ENCODE measurements at places on chromosomes 2 and 18.

DNA sequence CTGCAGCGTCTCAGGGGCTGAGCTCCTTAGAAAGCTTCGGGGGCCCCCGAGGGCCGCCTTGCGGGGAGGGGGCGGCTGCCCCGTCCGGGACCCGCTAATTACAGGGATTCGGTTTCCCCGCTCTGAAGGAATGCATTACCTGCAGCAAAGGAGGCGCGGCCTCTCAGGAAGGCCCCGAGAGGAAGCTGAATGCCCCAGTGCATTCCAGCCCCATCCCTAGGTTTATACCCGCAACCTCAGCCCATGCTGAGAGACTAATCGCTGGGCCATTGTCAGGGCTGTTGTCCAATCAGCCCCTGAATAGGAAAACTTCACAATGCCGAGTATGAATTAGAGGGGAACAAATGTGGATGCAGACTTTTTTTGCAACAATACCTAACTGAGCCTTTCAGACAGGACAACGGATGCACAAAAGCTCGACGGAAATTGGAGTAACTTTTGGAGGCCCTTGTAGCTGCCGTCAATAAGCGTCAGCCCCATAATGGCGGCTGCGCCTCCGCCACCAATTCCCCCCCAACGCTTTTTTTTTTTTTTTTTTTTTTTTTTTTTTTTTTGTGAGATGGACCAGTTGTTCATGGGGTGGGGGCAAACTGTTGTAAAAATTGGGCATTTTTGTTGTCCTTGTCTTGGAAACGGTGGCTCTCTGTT, 138.6 kb upstream of the SIX3 start:
- no peak for DNase-seq

GRCh38 chr2:9001229-9001628, 2.3 kb downstream of the MBOAT2 start:
- no peak for DNase-seq

GRCh38 chr2:200369886-200370285, 63.4 kb downstream of the SPATS2L start:
- DNase-seq: no peak

DNA sequence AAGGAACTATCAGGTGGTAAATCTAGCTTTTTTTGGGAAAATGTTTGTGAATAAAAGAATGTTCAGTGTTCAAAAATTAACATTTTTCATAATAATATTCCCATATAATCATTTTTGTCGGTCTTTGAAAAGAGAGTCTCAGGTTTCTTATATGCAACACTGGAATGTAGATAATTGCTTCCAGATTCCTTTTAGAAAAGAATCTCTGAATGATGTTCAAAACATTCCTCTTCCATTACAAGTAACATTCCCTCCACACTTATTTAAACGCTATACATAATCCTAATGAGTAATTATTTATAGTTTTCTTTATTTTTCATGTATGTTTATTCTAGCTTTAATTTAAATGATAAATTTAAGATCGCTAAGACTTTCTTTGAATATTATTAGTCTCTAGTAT, 7.0 kb downstream of the ZSWIM2 start:
- DNase-seq: no peak

DNA sequence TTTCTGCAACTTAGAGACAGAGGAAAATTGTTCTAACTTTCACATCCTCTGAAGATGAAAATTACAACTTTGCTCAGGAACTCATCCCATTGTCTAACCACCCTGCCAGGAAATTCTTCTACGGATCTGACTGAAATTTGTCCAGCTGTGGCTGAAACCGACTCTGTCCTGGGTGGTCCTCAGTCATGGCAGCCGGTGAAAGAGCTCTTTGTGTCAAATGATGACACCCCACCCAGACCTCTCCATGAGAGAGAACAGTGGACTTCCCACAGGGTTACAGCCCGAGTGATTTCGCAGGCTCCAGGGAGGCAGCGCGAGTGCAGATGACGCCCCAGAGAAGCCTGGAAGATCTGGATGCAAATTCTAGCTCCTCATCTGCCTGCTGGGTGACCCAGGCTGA, 65.1 kb upstream of the TRIB2 start:
- no peak for DNase-seq

DNA sequence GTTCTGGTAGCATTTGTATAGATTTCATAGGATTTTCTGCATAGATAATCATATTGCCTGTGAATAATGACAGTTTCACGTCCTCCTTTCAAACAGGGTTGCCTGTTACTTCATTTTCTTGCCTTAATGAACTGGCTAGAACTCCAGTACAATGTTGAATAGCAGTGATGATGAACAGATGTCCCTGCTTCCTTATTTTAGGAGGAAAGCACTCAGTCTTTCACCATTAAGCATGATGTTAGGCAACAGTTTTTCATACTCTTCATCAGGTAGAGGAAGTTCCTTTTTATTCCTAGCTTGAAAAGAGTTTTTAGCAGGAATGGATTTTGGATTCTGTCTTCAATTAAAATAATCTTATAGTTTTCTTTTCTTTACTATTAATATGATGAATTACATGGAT, 39.7 kb downstream of the C2orf76 start:
- no peak for DNase-seq

DNA sequence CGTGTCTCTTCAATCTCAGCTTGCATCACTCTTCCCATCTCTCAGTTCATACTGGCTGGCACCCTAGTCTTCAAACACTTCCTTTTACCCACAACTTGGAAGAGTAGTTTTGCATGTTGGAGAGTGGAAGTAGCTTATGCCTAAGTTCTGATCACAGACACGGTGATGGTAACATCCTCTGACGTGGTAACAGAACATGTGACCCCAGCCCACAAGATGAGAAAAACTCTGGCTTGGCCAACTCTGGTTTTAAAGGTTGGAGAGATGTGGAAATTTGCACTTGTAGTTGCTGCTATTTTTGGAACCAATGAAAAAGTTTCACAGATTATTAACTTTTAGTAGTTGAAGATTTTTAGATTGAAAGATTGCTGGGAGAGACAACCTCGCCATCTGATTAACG, 155.4 kb upstream of the SLC35G4 start:
- no peak for DNase-seq

DNA sequence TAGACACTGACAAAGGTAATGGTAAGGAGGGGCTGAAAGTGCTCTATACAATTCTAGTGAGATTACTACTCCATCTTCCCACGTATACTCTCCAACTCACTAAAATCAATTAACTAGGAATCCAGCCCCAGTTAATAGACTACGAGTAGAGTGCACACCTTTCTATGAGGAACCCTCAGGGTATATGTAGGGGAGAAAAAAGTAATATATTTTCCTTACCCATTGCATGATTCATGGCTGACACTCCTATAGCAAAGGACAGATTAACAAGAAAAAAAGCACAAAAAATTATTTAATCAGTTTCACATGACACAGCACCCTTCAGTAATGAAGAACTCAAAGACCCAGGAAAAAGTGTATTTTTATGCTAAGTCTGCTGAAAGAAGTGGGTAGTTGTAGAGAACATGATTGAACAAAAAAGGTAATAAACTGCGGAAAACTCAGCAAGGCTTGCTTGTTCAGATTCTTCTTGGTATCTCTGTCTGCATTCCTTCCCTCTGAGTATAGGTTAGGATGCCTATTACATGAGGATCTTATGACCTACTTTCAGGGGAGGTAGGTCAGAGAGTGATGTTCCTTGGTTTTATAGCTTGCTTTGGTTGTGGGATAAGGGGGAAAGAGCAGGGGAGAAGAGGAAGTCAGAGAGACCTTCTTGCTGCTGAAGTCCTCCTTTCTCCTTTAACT, 342.0 kb upstream of the DLGAP1 start:
- no peak for DNase-seq

DNA sequence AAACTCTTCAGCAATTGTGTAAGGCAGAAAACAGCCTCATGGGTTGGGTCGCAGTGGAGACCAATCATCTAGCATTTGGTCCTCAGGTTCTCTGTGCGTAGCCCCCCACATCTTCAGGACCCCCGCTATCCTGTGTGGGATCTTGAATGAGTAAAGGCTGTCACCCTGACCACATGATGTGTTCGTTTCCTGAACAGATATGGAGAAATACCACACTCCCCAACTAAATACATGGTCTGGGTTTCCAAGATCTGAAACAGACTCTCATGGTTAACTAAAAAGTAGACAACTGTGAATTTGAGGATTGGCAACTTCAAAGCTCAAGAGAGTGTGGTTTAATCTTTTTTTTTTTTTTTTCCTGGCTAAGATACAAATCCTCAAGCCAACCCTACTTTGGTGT, 23.2 kb downstream of the DOCK10 start:
- DNase-seq: no peak

GRCh38 chr2:239535413-239536144, 134.8 kb upstream of the HDAC4 start:
- DNase-seq: no peak

- no peak for DNase-seq
Observed at GRCh38 chr2:214261683-214262082, 149.2 kb upstream of the VWC2L start.

- no peak for DNase-seq
Observed at GRCh38 chr18:23228102-23229061, 93.1 kb downstream of the CABLES1 start.

GRCh38 chr2:146985753-146986152, 859.1 kb upstream of the ACVR2A start:
- DNase-seq: no peak

DNA sequence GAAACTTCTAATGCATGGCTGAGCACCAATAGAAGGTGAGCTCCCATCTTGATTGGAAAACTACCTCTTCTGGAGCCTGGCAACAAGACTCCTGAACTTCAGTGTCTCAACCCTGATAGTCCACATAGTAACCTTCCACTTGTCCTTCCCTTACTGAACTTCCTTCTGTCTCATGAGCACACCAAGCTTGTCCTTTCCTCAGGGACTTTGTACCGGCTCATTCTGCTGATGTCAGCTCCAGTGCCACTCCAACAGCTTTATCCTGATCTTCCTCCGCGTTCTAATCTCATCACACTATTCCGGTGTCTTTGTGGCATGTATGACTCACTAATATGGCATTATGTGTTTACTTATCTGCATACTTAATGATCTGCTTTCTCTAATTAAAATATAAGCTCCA, 862.0 kb upstream of the ID2 start:
- DNase-seq: no peak

GRCh38 chr2:236715077-236715476, 145.5 kb downstream of the ACKR3 start:
- DNase-seq: no peak

DNA sequence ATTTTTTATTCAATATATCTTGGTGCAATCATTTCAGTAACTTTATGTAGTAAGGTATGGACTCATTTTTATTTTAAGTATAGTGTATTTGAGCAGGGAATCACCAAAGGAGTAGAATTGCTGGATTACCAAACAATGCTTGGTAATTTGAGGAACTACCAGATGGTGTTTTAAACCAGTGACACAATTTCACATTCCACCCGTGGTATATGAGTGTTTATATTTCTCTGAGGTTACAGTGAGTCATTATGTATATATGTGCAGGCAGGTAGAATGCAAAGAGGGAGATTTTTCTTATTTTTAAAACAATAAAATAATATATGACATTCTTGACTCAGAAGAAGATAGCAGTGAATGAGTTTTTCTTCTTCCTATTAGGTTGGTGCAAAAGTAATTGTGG, 596.9 kb downstream of the DCC start:
- no peak for DNase-seq

DNA sequence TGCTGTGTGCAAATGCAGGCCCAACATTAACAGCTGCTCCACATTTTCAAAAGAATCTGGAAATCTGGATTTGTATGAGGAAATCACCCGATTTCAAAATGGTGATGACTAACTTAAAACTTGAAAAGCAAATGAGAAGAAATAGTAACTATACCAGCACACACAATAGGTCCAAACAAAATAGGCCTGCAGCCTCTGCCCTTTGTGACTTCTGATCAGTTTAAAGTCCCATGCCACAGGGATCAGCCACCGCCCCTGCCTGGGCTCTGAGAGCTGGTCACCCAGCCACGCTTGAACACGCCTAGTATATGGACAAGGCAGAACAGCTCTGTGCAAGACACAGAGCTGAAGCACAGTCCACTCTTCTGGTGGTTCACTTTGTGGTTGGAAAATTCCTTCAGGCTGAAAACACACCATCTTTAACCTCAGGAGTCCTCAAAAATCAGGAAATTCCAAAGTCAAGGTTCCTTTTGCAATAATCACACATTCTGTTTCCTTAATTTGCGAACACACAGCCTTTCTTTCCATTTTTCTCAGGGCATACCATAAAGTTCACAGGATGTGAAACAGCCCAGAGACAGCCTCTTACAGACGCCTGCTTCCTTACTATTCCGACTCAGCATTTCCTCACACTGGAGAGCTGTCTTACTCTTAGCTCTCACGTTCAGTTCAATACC, 150.1 kb upstream of the RIOK3 start:
- no peak for DNase-seq

- no peak for DNase-seq
Observed at GRCh38 chr2:234290671-234291070, 206.2 kb downstream of the ARL4C start.

DNA sequence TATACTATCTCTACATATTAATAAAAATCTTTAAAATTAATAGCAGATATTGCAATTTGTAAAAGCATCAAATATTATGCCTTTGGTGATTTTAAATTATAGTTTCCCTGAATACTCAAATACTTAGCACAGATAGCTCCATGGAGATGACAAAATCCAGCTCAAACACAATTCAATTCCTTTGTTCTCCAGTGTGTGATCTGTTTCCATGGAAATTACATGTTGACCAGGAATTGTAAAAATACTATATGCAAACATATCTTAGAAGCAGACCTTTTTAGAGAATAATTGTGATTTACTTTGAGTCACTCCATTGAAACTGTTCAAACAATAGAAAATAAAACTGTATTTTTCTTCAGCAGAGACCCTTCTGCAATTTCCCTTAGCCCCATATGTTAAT, 68.3 kb downstream of the FAM161A start:
- DNase-seq: no peak

- DNase-seq: no peak
Observed at GRCh38 chr18:33870059-33870458, 292.0 kb downstream of the ASXL3 start.

DNA sequence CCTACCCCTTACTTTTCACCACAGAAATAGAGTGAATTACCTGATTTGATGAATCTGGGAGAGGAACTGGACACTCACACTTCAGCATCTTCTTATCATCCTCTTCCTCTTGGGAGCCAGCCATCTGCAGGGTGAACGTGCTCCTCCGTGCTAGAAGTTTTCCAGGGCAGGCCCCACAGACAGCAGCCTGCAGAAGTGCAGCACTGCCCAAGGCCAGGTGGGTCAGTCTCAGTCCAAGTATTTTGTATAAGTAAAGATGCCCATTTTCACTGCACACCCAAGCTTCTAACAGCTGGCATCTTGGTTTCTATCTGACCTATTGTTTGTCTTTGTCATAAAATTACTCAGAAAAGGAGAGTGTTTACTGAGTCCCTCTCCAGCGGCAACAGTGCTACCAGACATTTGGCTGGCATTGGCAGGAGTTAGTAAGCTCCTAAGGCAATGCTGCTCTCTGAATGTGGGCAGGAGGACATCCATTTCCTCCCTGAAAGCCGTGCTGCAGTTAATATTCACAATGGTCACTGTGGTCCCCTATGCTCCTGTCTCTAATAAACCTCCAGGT, 222.6 kb upstream of the CTAGE1 start:
- no peak for DNase-seq

DNA sequence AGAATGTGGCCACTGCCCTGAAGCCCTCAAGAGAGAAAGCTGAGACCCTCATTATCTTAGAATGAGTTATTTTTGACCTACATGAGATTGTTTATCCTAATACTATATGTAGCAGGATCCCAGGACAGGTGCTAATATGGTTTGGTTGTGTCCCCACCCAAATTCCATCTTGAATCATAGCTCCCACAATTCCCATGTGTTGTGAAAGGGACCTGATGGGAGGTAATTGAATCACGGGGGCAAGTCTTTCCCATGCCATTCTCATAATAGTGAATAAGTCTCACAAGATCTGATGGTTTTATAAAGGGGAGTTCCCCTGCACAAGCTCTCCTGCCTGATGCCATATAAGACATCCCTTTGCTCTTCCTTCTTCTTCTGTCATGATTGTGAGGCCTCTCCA, 76.8 kb downstream of the CCBE1 start:
- no peak for DNase-seq

All from NCI-H1048 (cell line).